ENCODE measurements at places on chromosomes 7 and 10. TPM values are rescaled to one million over a fixed set of nuclear protein-coding genes. Genes with fewer than 3 reads are reported as not detected.

CALHM3 gene
- not detected for polyA plus RNA-seq

PDE6C gene
- not detected for polyA plus RNA-seq

EPHB4 gene
- polyA plus RNA-seq: 15.7 TPM

PLEKHS1 gene
- polyA plus RNA-seq: 0.08 TPM

TSPAN33 gene
- 1.8 TPM for polyA plus RNA-seq

PWWP2B gene
- 17.6 TPM for polyA plus RNA-seq

PNLIP gene
- polyA plus RNA-seq: 0.37 TPM

OR2A7 gene
- polyA plus RNA-seq: 1.6 TPM

GIMAP2 gene
- polyA plus RNA-seq: 2.1 TPM

ADAMTS14 gene
- polyA plus RNA-seq: 0.59 TPM

LRGUK gene
- 0.14 TPM for polyA plus RNA-seq

CALD1 gene
- 93.4 TPM for polyA plus RNA-seq

PSD gene
- polyA plus RNA-seq: 2.1 TPM

CTNNA3 gene
- polyA plus RNA-seq: 0.10 TPM

NME8 gene
- 0.25 TPM for polyA plus RNA-seq

PDIA4 gene
- 21.0 TPM for polyA plus RNA-seq

VSTM4 gene
- polyA plus RNA-seq: 1.2 TPM

PON1 gene
- polyA plus RNA-seq: not detected

TRIM24 gene
- 7.8 TPM for polyA plus RNA-seq

EBLN1 gene
- polyA plus RNA-seq: not detected

LGI1 gene
- 0.88 TPM for polyA plus RNA-seq

FXYD4 gene
- polyA plus RNA-seq: not detected

LIPK gene
- 0.12 TPM for polyA plus RNA-seq

MGAM2 gene
- not detected for polyA plus RNA-seq
